ENCODE measurements at places on chromosomes 3 and 15. TPM values are rescaled to one million over a fixed set of nuclear protein-coding genes. Genes with fewer than 3 reads are reported as not detected.

Gene SGO1
- total RNA-seq: 42.4 TPM

Gene HYAL1
- not detected for total RNA-seq

Gene SQOR
- 98.6 TPM for total RNA-seq

Gene CAND2
- 0.98 TPM for total RNA-seq

Gene APOD
- total RNA-seq: not detected
